Stimulated activated CD4-positive, alpha-beta T cell treated with anti-CD3 and anti-CD28 coated beads, Interleukin-4, amount 100 ng/mL, for 24 hours (primary cell): ENCODE measurements at places on chromosomes 16 and 17.
A peak's percentile ranks its signal among the peaks of the same experiment; 100 is the strongest.

DNA sequence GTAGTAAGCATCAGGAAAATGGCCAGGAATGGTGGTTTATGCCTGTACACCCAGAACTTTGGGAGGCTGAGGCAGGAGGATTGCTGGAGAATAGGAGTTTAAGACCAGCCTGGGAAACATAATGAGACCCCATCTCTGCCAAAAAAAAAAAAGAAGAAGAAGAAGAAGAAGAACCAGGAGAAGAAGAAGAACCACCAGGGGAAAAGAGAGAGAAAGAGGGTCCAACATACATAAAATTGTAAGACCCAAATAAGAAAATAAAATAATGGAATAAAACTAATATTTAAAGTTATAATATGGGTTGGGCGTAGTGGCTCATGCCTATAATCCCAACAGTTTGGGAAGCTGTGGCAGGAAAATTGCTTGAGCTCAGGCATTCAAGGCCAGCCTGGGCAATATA is 408.4 kb downstream of the ZFHX3 start:
- no peak for DNase-seq

DNA sequence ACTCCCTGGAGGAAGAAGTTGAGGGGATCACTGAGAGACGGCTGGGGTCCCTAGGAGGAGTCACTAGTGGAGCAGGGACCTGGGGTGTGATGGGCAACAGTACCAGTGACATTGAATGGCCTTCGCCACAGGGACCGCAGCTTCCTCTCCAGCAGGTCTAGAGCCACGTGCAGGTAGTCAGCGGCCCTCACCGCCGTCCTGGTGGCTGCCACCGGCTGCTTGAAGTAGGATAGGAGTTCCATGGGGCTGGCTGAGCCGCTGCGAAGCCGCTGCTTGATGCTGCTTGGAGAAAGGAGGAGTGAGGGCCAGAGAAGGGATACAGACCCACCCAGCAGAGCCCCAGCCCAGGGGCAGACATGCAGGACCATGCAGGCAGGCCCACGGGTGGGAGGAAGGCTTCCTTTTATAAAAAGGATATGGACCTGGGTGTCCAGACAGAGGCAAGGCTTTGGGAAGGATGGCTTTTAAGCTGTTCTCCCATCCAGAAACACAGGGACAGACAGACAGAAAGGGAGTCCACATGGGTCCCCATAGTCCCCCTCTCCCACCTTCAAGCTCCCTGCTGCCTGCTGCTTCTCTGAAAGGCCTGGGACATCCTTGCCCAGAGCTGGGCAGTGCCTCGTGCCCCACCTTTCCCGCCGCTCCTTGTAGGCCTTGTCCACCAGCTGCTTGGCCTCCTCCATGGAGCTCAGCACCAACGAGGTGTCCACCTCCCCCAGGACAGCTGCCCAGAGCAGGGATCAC is 827 bp downstream of the MPO start:
- no peak for DNase-seq

DNA sequence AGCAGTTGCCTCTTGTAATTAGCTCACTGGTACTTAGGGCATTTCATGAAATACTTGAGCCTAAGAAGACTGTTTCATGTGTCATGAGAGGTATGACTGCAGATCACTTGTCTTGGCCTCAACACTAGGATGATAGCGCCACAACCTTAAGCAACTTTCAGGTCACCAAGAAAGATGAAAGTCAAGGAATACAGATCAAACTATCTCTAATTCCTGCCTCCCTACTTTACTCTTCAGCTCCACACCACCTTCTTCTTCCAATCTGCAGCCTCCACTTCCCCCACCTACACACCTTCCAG is 28.0 kb downstream of the GNA13 start:
- DNase-seq: no peak

DNA sequence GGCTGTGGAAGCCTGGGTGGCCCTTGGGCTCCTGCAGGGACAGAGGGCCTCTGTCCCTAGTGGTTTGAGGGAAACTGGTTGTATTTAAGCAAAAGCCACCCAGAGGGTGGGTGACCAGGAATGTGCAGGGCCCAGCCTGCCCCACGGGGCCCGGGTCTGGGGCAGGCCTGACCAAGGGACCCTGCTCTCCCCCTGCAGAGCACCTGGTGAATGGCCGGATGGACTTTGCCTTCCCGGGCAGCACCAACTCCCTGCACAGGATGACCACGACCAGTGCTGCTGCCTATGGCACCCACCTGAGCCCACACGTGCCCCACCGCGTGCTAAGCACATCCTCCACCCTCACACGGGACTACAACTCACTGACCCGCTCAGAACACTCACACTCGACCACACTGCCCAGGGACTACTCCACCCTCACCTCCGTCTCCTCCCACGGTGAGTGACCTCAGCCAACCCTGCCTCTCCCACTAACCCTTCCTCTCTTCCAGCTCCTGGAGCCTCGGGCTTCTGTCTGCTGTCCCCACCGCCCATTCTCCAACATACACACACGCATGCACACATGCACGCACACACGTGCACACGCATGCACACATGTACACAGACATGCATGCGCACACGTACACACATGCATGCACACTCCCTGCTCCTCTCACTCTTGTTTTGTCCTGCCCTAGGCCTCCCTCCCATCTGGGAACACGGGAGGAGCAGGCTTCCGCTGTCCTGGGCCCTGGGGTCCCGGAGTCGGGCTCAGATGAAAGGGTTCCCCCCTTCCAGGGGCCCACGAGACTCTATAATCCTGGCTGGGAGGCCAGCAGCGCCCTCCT is 10.4 kb downstream of the GALK1 start:
- DNase-seq: no peak

- DNase-seq: no peak
These were observed 144.1 kb downstream of the PARN start for GRCh38 chr16:14485811-14486519.

- DNase-seq: no peak
These were observed 44.9 kb downstream of the SSH2 start for GRCh38 chr17:29885031-29885640.

DNA sequence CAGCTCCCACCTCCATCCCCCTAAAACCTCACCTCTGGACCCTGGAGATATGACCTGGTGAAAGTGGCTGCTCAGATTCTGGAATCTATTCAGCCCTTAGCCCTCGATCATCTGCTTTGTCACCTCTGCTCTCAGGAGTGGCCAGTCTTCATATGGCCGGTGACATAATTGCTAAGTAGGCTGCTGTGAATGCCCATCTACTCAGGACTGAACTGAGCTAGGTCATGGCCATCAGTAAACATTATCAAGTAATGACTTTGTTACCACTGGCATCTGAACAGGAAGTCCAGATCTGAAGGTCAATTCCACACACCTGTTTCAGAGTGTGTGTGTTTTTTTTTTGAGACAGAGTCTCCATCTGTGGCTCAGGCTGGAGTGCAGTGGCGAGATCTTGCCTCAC is 78.6 kb downstream of the CDK5R1 start:
- no peak for DNase-seq

GRCh38 chr16:30535106-30535776 is 583 bp upstream of the ZNF747 start:
- DNase-seq: no peak

DNA sequence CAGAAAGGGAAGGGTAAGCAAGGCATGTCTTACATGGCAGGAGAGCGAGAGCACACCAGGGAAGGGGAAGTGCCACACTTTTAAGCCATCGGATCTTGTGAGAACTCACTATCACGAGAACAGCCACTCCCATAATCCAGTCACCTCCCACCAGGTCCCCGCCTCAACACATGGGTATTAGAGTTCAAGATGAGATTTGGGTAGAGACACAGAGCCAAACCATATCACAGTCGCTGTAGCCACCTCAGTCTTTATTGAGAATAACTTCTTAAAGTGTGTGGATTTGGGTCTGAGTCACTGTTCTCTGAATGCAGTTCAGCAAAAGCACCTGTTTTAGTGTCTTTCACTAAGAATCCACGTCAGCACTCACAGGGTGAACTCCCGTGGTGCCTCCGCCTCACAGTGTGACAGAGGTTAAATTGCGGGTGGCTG is 195.2 kb upstream of the CHMP6 start:
- DNase-seq: peak; percentile 21

- no peak for DNase-seq
These were observed 466.3 kb downstream of the SOX9 start for GRCh38 chr17:72587156-72587555.

GRCh38 chr17:39208893-39209292 is 8.8 kb downstream of the RPL19 start:
- DNase-seq: no peak

- no peak for DNase-seq
These were observed 14.3 kb upstream of the SLC4A1 start for GRCh38 chr17:44282264-44282663.

DNA sequence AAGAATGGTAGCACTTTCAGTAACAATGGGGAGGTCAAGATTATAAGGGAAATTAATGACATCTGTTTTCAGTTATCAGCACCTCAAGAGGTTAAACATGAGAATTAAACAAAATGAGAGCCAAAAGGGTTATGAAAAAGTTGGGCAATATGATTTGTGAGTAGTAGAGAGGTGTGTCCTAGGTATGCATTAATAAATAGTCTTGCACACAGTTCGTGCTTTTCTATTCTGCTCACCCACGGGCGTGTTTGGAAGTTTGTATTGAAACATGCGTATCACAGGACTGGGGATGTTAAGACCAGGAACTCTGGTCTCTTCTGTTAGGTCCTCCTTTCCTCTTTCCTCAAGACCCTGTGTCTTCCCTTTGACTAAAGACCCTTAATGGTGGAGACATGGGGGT is 6.0 kb downstream of the BPTF start:
- DNase-seq: no peak

- no peak for DNase-seq
These were observed 9.3 kb downstream of the PRSS27 start for GRCh38 chr16:2710711-2711231.

- DNase-seq: no peak
These were observed 2.3 kb downstream of the HOXB4 start for GRCh38 chr17:48575673-48576478.

- peak; percentile 80 for DNase-seq
These were observed 10.7 kb upstream of the SMTNL2 start for GRCh38 chr17:4573669-4574068.

GRCh38 chr17:78895322-78895721 is 7.7 kb downstream of the CEP295NL start:
- no peak for DNase-seq

GRCh38 chr16:9091867-9092281 is 430 bp downstream of the HAPSTR1 start:
- peak; percentile 47 for DNase-seq

DNA sequence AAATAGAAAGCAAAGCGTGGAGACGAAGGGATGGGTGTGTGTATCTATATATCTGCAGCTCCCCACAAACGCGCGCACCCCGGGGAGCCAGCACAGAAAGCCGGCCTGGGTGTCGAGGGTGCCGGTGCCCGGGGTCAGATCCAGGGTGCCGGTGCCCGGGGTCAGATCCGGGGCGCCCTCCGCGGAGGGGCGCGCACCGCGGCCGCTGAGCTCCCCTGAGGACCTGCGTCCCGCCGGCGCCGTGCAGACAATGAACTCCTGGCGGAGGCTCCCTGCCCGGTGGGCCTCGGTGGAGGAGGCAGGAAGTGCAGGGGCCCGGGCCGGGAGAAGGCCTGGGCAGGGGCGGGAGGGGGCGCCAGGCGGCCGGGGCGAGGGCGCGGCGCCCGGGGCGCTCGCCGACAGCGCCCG is 1.1 kb downstream of the ZNF423 start:
- no peak for DNase-seq

DNA sequence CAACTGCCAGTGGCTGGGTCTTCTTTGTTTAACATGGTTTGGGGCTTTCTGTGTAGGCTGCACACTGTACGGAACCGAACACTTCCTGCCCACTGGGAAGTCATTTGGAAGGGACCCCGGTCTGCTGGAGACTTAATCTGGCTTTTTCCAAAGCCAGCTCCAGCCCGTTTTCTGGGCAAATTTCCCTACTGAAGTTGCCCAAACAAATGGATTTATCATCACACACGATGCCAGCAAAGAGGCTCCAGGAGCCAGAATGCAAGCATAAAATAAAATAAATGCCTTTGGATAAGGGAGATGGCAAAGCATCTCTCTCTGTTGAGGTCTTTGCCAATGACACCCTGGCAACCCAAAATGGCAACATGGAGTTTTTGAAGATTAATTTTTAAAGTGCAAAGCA is 259.9 kb upstream of the IRX3 start:
- no peak for DNase-seq

GRCh38 chr16:12551946-12552345 is 251.7 kb downstream of the CPPED1 start:
- no peak for DNase-seq

GRCh38 chr17:55962951-55963401 is 190.3 kb upstream of the ANKFN1 start:
- no peak for DNase-seq

DNA sequence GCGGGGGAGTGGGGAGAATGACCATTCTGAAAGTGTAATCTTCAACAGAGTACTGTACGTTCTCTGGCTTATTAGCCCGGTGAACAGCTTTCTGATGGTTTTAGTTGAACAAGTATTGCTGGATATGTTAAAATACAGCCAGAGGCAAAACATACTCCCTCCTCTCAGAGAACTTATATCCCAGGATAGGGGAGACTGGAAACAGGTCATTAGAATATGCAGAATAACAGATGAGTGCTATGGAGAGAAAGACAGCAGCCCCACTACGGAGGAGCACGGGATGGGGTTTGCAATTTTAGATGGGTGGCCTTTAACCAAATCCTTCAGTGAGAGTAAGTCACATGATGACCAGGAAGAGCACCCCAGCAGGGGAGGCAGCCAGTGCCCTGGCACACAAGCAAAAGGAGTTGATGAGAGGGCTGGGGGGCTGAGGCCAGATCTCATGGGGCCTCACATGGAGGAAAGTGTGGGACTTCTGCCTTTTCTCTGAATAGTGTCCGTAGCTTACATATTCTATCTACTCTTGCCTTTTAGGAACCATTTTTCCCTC is 43.1 kb upstream of the SEC14L1 start:
- no peak for DNase-seq

- DNase-seq: no peak
These were observed 363 bp downstream of the KARS1 start for GRCh38 chr16:75647112-75647491.

DNA sequence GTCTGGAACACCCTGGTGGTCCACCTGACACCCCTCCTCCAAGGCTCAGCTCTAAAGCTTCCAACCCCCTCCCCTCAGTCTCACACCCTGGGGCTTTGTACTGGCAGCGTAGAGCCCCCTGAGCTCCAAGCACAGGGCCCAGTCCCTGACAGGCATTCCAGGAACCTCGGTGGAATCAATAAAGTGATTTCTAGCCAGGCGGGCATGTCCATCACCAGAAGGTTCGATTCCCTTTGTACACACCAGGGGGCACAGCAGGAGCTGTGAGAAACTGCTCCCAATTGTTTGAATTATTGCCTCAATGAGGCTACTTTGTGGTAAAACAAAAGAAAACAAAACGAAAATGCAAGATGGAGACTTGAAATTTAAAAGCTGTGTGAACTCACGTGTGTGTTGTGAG is 51.8 kb downstream of the SMPD3 start:
- DNase-seq: peak; percentile 57

- no peak for DNase-seq
These were observed 349.6 kb downstream of the KIF2B start for GRCh38 chr17:54172096-54172984.
